ENCODE measurements at places on chromosomes 6 and 20.
A peak's percentile ranks its signal among the peaks of the same experiment; 100 is the strongest.

DNA sequence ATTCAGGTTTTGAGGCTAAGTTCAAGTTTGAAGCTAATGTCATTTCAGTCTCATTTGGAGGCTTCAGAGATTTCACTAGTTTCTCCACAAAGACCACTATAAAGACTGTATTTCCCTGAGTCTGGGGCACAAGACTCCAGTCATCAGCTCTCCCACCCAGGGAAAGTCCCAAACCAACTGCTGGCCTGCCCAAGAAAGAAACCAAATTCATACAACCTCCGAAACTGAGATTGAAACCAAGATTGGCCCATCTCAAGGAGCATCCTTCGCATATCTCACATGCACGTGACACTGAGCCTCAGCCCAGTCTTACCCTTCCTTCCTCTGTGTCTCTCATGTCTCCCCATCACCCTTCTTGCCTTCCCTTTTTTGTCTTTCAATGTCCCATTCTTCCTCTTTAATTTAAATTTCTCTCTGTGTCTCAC lies 3.5 kb upstream of the LTA start:
- DNase-seq, result no peak

DNA sequence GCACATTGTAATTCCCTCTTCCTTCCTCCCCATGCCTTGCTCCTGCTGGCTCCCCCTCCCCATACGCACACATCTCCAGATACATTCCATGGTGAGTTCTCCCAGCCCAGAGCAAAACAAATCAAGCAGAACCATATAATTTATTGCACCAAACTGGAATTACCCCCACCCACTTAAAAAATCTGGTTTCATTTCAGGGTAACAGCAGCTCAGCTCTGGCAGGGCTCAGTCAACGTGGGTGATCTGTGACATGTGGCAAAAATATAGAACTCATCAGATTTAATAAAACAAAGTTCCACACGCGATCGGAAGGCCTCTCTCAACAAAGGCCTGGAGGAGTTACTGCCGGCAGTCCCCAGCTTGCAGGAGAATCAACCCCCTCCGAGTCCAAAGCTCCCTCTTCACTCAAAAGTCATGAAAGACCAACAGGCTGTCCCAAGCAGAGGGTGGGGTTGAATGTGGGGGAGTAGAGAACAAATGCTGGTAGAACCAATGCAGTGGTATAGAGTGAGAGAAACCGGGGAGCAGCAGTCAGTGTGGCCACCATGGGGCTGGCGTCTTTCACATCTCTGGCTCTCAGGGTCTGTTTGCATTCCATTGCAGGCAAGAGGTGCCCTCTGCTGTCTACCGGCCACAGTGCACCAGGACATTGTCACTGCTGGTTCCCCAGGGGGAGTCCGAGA lies 323.3 kb upstream of the NT5E start:
- DNase-seq, result peak; percentile 18

DNA sequence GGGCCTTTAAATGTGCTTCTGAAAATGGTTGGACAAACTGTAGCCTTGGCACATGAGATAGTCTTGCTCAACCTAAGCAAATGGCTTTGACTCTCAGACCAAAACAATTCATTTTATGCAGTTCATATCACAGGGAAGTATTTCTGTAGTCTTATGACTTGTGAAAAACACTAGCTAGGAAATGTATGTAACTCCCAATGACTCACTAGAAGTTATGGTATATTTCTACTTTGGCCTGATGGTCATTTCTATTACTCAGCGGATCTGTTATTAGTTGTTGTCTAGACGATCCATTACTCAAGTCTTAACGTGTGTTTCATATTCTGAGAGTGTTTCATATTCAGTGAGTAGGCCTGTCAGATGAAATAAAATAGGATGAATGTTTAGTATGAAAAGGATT lies 1333.5 kb downstream of the KHDRBS2 start:
- DNase-seq, result no peak

- no peak for DNase-seq
Observed at GRCh38 chr6:41157323-41157722, 3.2 kb upstream of the TREML1 start.

DNA sequence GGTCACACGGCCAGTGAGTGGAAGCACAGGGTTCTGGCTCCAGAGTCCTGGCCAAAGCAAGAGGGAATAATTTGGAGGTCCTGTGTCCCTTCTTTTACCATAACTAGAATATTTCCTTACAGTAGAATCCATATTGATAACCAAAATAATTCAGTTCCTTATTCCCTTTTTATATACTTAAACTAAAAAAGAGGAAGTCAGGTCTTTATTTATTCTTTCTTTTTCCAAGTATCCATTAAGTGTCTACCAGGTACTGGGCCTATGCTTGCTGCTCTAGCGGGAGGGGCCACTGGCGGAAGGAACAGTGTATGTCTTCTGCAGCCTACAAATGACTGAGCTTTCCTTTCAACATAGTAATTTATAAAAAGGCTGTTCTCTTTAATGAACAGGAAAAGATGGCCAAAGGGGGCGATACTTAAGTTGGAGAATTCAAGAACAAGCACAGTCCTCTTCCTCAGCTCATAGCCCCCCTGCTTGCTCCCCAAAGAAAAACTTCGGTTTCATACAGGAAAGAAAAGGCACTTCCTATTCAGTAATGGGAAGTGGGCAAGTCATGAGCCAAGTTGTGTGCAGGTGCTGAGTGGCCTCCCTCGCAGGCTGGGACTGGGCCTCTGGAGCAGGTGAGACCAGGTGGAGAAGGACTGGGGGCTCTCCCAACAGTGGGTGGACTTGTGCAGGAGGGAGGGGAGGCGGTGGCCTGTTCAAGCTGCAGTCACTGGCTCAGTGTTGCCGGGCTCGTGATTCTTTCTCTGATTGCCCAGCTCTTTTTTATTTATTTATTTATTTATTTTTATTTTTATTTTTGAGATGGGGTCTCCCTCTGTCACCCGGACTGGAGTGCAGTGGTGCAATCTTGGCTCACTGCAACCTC lies 110.9 kb downstream of the ARMC2 start:
- DNase-seq, result no peak

DNA sequence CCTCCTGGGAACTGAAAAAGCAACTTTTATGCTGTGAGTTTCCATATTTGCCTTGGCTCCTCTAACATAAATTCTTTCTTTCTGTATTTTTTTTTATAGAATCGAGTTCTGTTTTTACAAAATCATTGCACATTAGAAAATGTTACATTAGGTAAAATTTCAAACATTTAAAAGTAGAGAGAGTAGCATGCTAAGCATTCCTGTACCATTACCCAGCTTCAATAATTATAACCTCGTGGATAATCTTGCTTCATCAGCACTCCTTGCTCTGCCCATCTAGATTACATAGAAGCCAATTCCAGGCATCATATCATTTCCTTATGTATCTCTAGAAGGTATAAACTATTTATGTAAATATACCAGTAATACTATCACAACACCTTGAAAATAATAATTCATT lies 15.4 kb upstream of the FBXO30 start:
- DNase-seq, result no peak

GRCh38 chr6:162626869-162627268 lies 100.7 kb downstream of the PRKN start:
- no peak for DNase-seq

DNA sequence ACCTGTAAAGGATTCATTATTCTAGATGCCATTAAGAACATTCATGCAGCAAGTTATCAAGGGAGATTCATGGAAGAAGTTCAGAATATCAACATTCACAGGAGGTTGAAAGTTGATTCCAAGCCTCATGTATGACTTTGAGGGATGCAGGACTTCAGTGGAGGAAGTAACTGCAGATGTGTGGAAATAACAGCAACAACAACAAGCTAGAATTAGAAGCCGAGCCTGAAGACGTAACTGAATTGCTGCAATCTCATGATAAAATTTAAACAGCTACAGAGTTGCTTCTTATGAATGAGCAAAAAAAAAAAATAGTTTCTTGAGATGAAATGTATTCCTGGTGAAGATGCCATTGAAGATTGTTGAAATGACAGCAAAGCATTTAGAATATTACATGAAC lies 73.3 kb upstream of the NXT1 start:
- DNase-seq, result no peak

DNA sequence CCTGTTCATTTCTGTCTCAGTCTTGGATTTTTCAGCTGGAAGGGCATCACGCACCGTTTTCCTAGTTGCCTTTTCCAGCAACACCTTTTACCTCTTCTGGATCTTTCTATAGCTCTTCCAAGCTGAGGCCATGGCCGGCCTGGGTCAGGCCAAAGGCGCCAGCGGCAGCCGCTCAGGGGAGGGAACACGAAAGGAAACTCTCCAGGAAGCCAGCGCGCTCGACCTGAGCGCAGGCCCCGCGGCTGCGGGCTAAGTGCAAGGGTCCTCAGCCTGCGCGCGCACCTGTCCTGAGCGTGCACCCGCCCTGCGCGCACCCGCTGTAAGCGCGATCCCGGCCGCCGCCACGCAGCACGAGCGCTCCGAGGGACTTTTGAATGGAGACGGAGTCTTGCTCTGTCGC lies 43.8 kb upstream of the TMEM181 start:
- DNase-seq, result no peak

DNA sequence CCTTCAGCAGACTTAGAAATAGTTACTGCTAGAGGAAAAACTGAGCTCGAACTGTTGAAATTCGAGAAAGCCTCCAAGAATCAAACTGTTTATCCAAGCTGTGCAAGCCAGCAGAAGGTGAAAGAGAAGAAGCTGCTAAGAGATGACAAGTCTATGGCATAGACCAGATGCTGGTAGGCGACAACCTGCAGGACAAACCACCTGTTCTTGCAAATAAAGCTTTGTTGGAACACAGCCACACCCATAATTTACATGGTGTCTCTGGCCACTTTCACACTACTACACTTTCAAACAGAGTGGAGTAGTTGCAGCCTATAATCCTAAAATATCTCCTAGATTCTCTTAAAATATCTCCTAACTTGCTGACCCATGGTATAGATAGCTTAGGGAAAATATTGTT lies 33.3 kb downstream of the TNFRSF21 start:
- peak; percentile 36 for DNase-seq

DNA sequence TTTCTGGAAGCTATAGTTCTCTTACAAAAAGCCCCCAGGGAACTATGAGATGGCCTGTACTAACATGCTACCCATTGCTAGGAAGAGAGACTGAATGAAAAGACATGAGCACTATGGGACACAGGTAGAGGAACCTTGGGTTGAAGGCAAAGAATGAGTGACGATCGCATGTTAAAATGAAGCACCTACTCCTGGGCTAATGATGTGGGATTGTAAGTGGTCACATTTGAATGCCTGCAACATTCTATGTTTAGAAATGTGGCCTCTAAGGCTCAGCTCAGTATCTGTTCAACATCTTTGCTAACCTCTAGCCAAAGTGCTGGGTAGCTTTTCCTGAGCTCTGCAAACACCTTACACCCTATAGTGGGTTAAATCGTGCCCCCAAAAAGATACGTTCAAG lies 5.2 kb upstream of the ZC3H12D start:
- no peak for DNase-seq

DNA sequence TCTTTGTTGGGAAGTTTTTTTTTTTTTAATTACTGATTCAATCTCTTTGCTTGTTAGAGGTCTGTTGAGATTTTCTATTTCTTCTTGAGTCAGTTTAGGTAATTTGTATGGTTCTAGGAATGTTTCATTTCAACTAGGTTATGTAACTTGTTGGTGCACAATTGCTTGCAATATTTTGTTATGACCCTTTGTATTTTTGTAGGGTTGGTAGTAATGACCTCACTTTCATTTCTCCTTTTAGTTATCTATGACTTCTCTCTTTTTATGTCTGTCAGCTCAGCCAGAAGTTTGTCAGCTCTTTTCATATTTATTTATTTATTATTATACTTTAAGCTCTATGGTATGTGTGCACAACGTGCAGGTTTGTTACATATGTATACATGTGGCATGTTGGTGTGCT lies 51.1 kb upstream of the SLC24A3 start:
- DNase-seq, result no peak

GRCh38 chr20:7959484-7959883 lies 19.2 kb upstream of the HAO1 start:
- no peak for DNase-seq

DNA sequence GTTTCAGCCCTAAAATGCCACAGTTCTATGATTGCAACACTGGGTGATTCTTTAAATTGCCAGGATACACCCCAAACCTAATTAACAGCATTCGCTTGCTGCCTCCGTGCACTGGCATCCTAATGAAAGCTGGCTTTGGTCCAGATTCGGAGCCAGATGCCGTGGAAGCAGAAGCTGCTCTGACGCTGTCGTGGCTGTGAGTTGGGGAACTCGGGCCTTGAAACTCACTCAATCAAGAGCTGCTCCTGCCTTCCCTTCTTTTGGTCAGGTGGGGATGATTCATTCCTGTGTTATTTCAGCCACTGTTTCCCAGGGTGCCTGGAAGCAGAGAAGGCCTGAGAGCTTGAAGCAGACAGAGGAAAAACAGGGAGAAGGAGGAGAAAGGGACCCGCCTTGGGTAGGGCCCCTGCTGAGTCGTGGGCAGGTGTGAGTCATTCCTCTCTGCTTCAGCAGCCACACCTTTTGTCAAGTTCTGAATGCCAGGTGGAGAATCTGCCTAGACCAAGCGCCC lies 36.2 kb upstream of the DSP start:
- DNase-seq, result peak; percentile 77
